ENCODE measurements at places on chromosomes 1 and 21.

DNA sequence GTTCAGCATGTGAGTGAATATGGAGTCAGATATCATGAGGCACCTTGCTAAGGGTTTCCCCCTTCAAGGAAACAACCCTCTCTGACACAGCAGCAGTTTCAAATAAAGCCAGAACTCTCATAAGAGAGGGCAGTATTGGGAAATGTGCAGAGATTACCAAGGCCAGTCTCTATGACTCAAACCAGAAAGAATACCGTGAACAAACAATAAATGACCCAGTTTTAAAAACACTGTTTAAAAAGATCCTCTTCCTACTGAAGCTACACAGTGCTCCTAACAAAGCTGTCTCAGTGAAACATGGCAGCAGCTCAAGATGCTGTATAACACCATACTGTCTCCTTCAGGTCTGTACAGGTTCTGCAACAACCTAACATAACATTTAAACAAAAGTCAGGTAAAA lies 102.6 kb downstream of the KIAA0319L start:
- no peak for DNase-seq

DNA sequence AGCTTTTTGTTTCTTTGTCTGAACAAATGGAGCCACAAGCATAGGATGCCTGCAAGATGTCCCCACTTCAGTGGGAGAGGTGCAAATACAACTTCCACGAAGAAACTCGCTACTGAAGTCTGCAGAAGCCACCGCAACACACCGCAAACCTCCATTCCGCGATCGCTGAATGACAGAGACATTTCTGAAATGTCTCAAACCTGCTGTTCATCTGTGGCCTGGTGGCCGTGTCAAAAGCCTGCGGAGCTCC lies 1.0 kb downstream of the TP53BP2 start:
- DNase-seq: peak; percentile 62

GRCh38 chr1:233547726-233548125 lies 66.2 kb upstream of the KCNK1 start:
- DNase-seq: no peak

DNA sequence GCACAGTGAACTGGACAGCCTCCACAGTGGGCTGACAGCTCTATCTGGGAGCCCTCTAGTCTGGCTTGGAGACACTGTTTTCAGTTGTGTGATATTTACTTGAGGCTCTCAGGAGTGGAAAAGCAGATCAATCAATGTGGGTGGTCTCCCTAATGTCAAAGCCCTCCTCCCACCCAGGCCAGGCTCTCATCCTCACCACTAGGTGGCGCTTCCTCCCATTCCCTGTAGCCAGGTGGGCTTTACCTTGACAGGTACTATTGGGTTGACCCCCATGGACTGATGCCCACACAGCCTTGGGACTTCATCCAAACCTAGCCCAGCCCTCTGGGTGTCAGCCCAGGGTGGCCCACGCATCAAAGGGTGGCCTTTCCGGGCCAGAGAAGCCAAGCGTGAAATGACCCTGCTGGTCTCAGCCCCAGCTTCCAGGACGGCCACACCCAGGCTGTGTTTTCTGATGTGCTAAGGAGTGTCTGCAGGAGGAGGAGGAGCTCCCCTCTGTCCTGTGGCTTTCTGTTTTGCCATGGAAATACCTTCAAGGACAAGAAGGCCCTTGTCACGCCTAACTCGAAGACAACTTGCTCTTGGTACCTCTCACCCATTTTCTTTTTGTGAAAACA lies 54.0 kb downstream of the CLIC6 start:
- peak; percentile 50 for DNase-seq

GRCh38 chr1:29708796-29709703 lies 472.7 kb downstream of the PTPRU start:
- DNase-seq: no peak

GRCh38 chr1:160610569-160611242 lies 31.4 kb upstream of the CD84 start:
- DNase-seq: no peak

DNA sequence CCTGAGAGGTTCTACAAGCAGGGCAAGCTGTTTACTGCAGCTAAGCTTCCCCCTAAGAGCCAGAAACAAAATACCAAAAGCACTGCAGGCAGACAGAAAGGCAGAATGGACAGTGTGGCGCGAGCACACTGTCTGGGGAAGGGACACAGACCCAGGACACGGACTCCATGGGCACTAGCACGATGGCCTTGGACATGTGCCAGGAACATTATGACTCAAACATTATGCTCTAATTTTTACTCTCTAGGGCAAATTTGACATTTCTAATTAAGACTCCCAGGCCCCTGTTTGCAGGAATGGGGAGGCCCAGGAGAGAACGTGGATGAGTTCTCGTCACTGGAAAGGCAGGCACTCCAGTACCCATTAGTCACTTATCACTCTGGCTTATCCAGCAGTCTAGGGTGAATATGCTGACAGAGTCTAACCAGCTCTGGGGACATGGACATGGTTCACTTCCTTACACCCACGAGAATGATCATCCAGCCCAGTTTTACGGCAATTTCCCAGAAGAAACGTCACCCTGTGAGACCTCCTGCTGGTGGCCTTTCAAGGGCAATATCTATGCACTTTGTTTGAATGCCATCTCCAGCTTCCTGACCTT lies 45.1 kb downstream of the CAPN8 start:
- no peak for DNase-seq

- no peak for DNase-seq
Observed at GRCh38 chr1:168617974-168618750, 41.8 kb downstream of the XCL1 start.

- no peak for DNase-seq
Observed at GRCh38 chr1:40132383-40133311, 28.5 kb upstream of the RLF start.

- DNase-seq: no peak
Observed at GRCh38 chr21:23543333-23543732, 2063.9 kb downstream of the MRPL39 start.

DNA sequence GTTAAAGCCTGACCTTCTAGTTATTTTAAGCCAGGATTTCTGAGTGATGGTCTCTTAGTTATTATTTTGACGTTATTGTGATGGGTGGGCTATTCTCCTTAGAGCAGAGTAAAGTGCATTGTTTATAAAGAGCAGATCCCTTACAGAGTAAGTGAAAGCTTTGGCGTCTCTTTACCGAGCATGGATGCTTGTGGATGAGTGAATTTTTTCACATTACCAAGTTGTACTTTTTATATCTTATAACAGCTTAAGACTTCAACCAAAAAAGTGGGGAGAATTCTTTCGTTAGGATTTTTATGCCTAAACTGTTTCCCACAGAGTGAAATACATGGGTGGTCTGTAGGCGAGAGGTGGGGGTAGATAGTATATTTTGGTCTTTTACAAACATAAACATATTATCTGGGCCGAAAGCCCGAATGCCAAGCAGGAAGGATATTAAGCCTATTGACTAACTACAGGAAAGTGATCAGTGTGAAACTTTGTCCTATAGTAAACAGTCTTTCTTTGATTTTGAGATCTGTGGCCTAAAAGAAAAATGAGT lies 279.1 kb upstream of the C1orf105 start:
- no peak for DNase-seq

GRCh38 chr1:227066999-227067398 lies 126.9 kb downstream of the COQ8A start:
- DNase-seq: no peak

GRCh38 chr1:181661569-181661968 lies 178.3 kb downstream of the CACNA1E start:
- no peak for DNase-seq

GRCh38 chr1:176205332-176205914 lies 1.7 kb downstream of the COP1 start:
- DNase-seq: no peak

GRCh38 chr1:207612762-207613161 lies 32.2 kb upstream of the CR1L start:
- no peak for DNase-seq

- DNase-seq: no peak
Observed at GRCh38 chr1:41474490-41475271, 9.8 kb downstream of the EDN2 start.

DNA sequence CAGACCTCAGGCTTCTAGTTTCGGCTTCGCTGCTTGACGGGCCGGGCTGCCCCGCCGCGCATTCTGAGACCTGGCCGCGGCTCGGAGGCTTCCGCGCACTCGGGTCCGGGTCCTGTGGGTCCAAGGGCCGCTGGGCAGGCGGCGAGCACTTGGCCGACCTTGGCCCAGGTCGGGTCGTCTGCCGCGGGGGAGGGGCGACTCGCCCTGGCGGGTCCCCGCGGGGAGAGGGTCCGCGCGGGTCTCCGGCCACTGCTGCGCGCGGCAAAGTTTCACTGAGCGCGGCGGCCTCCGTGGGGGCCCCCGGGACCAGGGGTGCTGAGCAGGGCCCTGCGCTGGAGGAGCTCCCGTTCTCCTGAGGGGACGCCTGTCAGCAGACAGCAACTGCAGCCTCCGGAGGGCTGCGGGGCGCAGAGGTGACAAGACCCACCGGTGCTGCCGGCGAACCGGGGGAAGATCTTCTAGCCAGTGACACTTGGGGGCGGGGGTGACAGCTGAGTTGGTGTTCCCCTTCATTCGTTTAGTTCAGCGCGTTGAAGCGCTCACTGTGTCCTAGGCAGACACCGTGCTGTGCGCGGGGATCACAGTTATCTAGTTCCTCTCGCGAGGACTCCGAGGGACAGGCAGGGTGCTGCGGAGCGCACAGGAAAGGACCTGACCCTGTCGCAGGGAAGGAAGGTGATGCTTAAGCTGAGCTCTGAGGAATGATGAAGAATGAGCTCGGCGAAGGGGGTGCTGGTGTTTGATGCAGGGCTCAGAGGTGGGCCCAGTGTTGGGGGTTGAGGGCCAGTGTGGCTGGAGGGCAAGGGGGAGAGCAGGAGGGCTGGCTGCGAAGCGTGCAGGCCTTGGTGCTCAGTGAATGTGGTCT lies 725 bp downstream of the MTFR1L start:
- peak; percentile 70 for DNase-seq

- no peak for DNase-seq
Observed at GRCh38 chr1:89466307-89466930, 58.2 kb upstream of the LRRC8B start.

GRCh38 chr1:202016022-202016810 lies 5.8 kb downstream of the ELF3 start:
- no peak for DNase-seq

- no peak for DNase-seq
Observed at GRCh38 chr1:208598021-208598420, 353.8 kb upstream of the PLXNA2 start.

DNA sequence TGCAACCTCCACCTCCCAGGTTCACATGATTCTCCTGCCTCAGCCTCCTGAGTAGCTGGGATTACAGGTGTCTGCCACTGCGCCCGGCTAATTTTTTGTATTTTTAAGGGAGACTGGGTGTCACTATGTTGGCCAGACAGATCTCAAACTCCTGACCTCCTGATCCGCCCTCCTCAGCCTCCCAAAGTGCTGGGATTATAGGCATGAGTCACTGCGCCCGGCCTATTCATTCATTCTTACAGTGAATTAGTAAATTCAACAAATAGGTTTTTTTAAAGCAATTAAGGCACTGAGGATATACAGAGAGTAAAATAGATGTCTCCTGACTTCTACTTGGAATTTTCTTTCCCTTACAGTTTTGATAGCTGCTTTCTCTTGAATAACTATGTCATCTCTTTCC lies 43.5 kb downstream of the CDC42 start:
- DNase-seq: no peak

- DNase-seq: peak; percentile 37
Observed at GRCh38 chr1:40855513-40855912, 6.7 kb downstream of the CITED4 start.

DNA sequence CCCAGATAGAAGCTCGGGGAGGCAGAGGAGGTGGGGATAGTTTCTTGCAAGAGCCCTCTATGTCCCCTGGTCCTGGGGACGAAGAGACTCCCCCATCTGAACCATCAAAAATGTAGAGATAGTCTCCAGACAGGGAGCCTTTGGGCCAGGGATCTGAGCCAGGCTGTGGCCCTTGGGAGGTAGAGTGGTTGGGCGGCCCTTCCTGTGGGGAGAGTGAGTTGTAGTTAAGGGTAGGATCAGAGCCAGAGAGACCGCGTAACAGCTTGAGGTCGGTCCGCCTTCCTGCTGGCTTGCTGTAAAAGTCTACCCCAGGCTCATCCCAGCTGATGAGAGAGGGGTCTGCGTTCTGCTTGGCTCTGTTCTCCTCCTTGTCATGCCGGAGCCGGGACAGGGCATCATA lies 25.3 kb downstream of the PIK3C2B start:
- no peak for DNase-seq

DNA sequence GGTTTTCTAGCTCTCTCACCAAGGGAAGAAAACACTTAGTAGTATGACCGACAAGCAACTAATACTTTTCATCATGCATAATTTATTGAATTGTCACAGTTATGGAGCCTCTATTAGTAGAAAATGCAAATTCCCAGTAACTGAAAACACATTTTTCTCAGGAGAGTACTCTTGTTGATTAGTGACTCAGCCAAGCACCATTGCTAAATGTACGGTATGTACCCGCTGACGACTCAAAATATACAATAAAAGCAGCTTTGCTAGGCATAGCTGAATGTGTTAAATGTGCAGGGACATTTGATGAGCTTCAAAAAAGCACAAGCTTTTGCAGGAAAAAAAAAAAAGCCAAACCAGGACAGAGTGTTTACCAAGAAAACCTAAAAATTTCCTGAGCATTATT lies 63.9 kb downstream of the WDR64 start:
- no peak for DNase-seq

- no peak for DNase-seq
Observed at GRCh38 chr1:178143730-178144690, 50.1 kb downstream of the RASAL2 start.

- no peak for DNase-seq
Observed at GRCh38 chr1:62989497-62989896, 205.6 kb downstream of the ATG4C start.

DNA sequence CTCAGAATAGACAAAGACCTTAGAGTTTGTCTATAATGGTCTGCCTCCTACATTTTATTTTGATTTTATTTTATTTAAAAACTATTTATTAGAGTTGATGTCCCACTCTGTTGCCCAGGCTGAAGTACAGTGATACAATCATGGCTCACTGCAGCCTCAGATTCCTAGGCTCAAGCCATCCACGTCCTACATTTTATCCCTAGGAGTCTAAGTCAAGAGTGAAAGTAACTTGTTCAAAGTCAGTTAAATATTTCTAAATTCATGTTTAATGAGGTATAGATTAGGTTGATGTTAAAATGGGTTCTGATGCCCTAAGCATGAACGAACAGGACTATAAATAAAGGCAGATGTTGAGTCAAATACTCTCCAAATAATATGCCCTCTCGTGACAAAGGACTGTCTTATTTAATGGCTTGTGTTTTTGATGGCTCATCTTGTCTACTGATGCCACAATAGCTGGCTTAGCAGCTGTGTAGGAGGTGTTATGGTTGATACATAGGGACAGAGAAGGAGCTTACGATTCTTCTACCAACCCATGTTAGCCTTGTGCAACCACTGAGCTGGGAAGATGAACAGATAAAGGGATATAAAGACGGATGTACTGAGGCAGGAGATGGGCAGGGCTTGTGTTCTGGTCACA lies 66.0 kb upstream of the CR1L start:
- DNase-seq: no peak

DNA sequence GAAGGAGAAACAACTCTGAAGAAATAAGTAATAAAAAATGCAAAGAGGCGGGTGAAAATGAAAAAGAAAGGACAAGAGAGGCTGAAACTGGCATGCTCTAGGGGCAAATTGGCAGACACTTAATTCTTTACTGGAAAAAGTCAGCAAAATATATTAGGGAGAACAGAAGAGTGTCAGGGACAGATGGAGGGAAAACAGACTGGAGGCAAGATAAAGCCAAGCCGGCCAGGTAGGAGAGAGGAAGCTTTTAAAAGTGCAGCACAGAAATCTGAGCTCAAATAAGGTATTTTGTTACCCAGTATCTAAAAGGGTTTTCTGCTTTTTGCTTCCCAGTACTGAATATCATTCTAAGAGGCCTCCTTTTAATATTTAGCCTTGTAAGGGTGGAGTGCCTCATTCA lies 339.3 kb downstream of the PAPPA2 start:
- no peak for DNase-seq
